Right ventricle myocardium superior (tissue), 1 donor: ENCODE measurements at places on chromosomes 5 and 9. TPM values are rescaled to one million over a fixed set of nuclear protein-coding genes. Genes with fewer than 3 reads are reported as not detected.

Gene TRIM14
- 4.9 TPM for total RNA-seq

Gene WDR5
- 17.5 TPM for total RNA-seq

Gene SIGMAR1
- total RNA-seq = 22.2 TPM

Gene NRG2
- 2.1 TPM for total RNA-seq

Gene OR1Q1
- not detected for total RNA-seq

Gene SCGB3A2
- total RNA-seq = not detected

Gene OR1J2
- total RNA-seq = not detected

Gene INSYN2B
- total RNA-seq = 0.30 TPM

Gene PCAT7
- total RNA-seq = 0.08 TPM

Gene TEX53
- not detected for total RNA-seq

Gene IRX2
- total RNA-seq = 5.6 TPM

Gene TUBB4B
- 515 TPM for total RNA-seq

Gene ZDHHC12
- 5.4 TPM for total RNA-seq

Gene SPATA31E1
- total RNA-seq = not detected

Gene SLCO4C1
- 0.08 TPM for total RNA-seq

Gene LMBRD2
- total RNA-seq = 9.5 TPM

Gene PCDHGA11
- total RNA-seq = 5.1 TPM

Gene GOLGA1
- 16.1 TPM for total RNA-seq

Gene ZDHHC11
- 55.6 TPM for total RNA-seq

Gene PCDHA9
- total RNA-seq = not detected

Gene PCDHGC4
- 3.0 TPM for total RNA-seq

Gene SLC36A2
- 1.2 TPM for total RNA-seq

Gene CAMK2A
- 17.1 TPM for total RNA-seq

Gene FGF18
- total RNA-seq = 5.8 TPM

Gene PCDHGB2
- total RNA-seq = 9.2 TPM

Gene ANKRD18A
- total RNA-seq = 3.0 TPM

Gene FXN
- 38.0 TPM for total RNA-seq

Gene MYMK
- total RNA-seq = not detected

Gene GRIA1
- total RNA-seq = 0.05 TPM

Gene CNTNAP3B
- 11.2 TPM for total RNA-seq

Gene CMBL
- total RNA-seq = 50.0 TPM

Gene OTP
- total RNA-seq = not detected

Gene GLIPR2
- total RNA-seq = 6.7 TPM

Gene CCDC183
- 1.5 TPM for total RNA-seq

Gene MARVELD2
- 0.94 TPM for total RNA-seq

Gene LIX1
- not detected for total RNA-seq

Gene DNAI1
- not detected for total RNA-seq

Gene CYLC2
- total RNA-seq = not detected

Gene GPRIN1
- 0.56 TPM for total RNA-seq

Gene TJP2
- 116 TPM for total RNA-seq

Gene FBXL7
- 16.2 TPM for total RNA-seq

Gene GNPDA1
- 22.7 TPM for total RNA-seq

Gene FOXD4L3
- total RNA-seq = not detected

Gene GRM6
- not detected for total RNA-seq

Gene CEMIP2
- total RNA-seq = 7.9 TPM

Gene HAVCR2
- 2.6 TPM for total RNA-seq

Gene NR2F1-AS1
- total RNA-seq = 0.22 TPM
